ENCODE measurements at places on chromosomes 7 and 10.

GRCh38 chr7:17069146-17069545 is 187.4 kb upstream of the AGR3 start:
- DNase-seq, result no peak
- no peak overlapping the region for H3K4me3 ChIP-seq
- peaks cover 21% of the 10 kb centered on the region for H3K4me1 ChIP-seq
- H3K36me3 ChIP-seq, result no peaks in the 10 kb centered on the region

DNA sequence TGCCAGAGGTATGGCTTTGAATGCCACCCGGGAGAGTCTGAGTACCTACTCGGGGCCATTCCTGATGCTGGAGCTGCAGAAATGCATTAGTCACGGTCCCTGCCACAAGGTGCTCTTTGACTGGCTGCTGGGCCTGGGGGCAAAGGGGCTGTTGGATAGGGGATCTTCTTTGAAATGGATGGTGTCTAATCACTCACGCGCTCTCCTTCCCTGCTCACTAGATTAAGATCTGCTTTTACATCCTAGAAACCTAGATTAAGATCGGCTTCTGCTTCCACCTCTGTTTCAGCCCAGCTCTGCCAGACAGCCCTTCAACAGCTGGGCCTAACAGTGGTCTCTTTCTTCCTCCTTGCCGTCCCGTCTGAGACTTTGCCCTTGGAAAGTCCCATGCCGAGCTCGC is 57.2 kb downstream of the PAX2 start:
- no peaks in the 10 kb centered on the region for H3K4me1 ChIP-seq
- H3K27me3 ChIP-seq, result peaks cover 3% of the 10 kb centered on the region
- H3K36me3 ChIP-seq, result no peaks in the 10 kb centered on the region
- no peak overlapping the region for H3K4me3 ChIP-seq
- no peak overlapping the region for H3K27ac ChIP-seq
- no peak for DNase-seq

DNA sequence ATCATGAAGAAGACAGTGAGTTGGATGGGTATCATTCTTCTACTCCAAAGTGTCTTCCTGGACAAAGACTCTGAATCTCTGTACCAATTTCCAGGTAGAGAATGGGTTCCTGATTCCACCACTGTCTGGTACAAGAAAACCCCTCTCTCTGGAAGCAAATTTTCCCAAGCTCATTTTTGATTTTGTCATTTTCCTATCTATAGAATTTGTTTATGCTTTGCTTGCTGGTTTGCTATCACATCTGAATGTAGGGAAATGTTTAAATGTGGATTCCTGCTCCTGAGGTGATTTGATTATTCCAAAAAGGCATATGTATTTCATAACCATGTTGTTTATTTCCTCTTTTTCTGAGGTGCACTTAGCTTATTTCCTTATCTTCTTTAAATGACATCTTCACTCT is at the start of gene TAS2R16:
TSS of gene TAS2R16 (minus strand) at position 101 of the 400 bp plus-strand sequence. CDS start at position 35, 66 bp downstream.
- no peaks in the 10 kb centered on the region for H3K4me1 ChIP-seq
- no peak for DNase-seq
- H3K4me3 ChIP-seq, result no peak within 1 kb of the TSS
- H3K27me3 ChIP-seq, result no peaks in the 10 kb centered on the region

DNA sequence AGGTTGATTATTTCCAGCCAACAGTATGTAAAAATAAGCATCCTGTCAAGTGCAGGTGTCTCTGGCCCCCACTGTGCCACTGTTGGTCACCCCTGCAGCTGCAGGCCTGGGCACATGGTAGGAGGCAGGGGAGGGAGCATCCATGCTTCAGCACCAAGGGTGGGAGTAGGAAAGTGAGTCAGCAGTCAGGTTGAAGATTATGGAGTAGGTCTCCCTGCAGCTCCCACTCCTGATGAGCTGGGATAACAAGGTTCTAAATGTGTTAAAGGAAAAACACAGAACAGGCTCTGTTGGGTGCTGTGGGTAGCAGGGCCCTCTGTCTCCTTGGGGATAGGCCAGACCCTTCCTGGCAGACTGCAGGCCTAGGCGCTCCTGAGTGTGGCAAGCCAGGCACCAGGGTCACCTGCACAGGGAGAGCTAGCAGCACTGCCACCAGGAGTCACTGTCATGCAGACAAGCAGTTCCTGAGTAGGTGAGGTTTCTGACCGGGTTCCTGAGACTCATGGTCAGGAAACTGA is 59.3 kb downstream of the NUDCD3 start:
- H3K4me1 ChIP-seq, result no peaks in the 10 kb centered on the region
- DNase-seq, result no peak
- no peak overlapping the region for H3K4me3 ChIP-seq
- no peak overlapping the region for H3K27ac ChIP-seq

DNA sequence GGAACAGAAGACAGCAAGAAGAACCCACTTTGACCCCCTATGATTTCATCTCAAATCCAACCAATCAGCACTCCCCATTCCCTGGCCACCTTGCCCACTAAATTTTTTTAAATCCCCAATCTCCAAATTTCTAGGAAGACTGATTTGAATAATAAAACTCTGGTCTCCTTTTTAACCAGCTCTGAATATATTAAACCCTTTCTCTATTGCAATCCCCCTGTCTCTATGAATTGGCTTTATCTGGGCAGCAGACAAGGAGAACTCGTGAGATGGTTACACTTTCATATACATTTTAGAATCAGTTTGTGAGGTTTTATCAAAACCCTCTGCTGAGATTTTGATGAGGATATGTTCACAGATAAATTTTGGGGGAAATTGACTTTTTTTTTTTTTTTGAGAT is 90.3 kb upstream of the TRIM24 start:
- no peaks in the 10 kb centered on the region for H3K27me3 ChIP-seq
- DNase-seq, result no peak
- H3K4me1 ChIP-seq, result no peaks in the 10 kb centered on the region

GRCh38 chr10:30645340-30645827 is 15.8 kb upstream of the LYZL2 start:
- H3K27me3 ChIP-seq, result no peaks in the 10 kb centered on the region
- no peak for DNase-seq
- no peak overlapping the region for H3K4me3 ChIP-seq
- no peak overlapping the region for H3K27ac ChIP-seq

- no peak overlapping the region for H3K4me3 ChIP-seq
- no peak overlapping the region for H3K27ac ChIP-seq
- no peaks in the 10 kb centered on the region for H3K27me3 ChIP-seq
- H3K4me1 ChIP-seq, result no peaks in the 10 kb centered on the region
- DNase-seq, result no peak
These were observed 1.2 kb upstream of the OR2F1 start for GRCh38 chr7:143953421-143953820.

GRCh38 chr7:44463169-44463808 is 27.2 kb downstream of the NUDCD3 start:
- peaks cover 14% of the 10 kb centered on the region for H3K4me1 ChIP-seq
- no peak overlapping the region for H3K4me3 ChIP-seq
- no peaks in the 10 kb centered on the region for H3K36me3 ChIP-seq
- no peak for DNase-seq
- H3K27ac ChIP-seq, result no peak overlapping the region

GRCh38 chr10:27714349-27714748 is 31.3 kb downstream of the MKX start:
- H3K27ac ChIP-seq, result no peak overlapping the region
- DNase-seq, result no peak
- no peaks in the 10 kb centered on the region for H3K36me3 ChIP-seq
- H3K27me3 ChIP-seq, result no peaks in the 10 kb centered on the region
- H3K4me3 ChIP-seq, result no peak overlapping the region

GRCh38 chr7:134520130-134520529 is 7.2 kb upstream of the AKR1B10 start:
- no peaks in the 10 kb centered on the region for H3K27me3 ChIP-seq
- peaks cover 17% of the 10 kb centered on the region for H3K4me1 ChIP-seq
- H3K4me3 ChIP-seq, result no peak overlapping the region
- no peak overlapping the region for H3K27ac ChIP-seq
- no peak for DNase-seq

DNA sequence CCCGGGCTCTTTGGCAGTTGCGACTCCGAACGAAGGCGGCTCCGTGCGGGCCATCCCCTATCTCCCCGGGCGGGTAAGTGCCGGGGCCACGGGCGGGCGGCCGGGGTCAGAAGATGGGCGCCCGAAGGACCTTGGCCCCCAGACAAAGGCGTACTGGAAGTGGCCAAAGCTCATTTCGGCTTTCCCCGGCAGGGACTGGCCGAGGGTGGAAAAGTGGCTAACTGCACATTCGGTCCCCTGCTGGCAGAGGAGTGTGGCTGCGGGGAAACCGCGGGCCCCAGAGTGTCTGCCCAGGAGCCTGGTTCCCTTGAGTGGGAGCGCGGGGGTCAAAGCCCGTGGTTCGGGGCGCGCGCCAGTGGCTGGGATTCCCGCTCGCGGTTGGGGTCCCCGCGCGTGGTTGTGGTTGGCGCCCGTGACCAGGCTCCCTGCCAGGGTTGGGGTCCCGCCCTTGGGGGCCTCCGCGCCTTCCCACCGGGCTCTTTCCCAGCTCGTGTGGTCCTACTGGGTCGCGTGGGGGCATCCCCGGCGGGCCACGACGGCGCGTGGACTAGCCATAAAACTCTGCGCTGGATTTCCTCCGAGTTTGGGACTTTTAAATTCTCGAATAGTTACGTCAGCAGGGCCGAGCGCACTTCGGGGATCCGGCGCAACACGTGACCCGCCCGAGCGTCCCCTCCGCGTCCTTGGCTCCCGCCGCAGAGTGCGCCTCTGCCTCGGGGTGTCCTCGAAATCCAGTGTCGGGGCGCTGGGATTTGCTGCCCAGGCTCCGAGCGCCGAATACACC is 124.4 kb downstream of the TACC2 start:
- peak overlapping the region; percentile 81 for H3K4me3 ChIP-seq
- peak overlapping the region; percentile 95 for H3K27ac ChIP-seq
- peaks cover 58% of the 10 kb centered on the region for H3K4me1 ChIP-seq
- H3K27me3 ChIP-seq, result peaks cover 16% of the 10 kb centered on the region

DNA sequence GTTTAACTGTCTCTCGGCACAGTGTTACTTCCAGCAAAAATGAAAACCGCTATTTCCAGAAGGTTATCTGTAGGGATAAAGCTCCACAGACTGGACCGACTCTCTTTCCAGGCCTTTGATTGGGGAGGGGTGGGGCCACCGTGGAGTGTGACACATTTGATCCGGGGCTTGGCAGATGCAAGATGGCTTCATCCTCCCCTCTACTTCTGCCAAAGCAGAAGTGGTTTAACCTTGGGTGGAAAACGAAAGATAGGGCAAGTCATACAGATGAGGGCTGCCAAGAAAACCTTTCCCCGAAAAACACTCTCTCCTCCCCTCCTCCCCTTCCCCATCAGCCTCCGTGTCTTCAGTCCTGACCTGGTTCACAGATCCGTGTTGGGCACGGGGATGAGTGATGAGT is 139.7 kb upstream of the SH2B2 start:
- H3K4me3 ChIP-seq, result no peak overlapping the region
- no peaks in the 10 kb centered on the region for H3K36me3 ChIP-seq
- no peak for DNase-seq
- H3K27ac ChIP-seq, result no peak overlapping the region
- no peaks in the 10 kb centered on the region for H3K4me1 ChIP-seq

GRCh38 chr7:116200963-116201362 is 9.4 kb upstream of the TES start:
- no peaks in the 10 kb centered on the region for H3K27me3 ChIP-seq
- no peaks in the 10 kb centered on the region for H3K4me1 ChIP-seq
- no peak for DNase-seq
- no peak overlapping the region for H3K4me3 ChIP-seq
- H3K36me3 ChIP-seq, result no peaks in the 10 kb centered on the region

DNA sequence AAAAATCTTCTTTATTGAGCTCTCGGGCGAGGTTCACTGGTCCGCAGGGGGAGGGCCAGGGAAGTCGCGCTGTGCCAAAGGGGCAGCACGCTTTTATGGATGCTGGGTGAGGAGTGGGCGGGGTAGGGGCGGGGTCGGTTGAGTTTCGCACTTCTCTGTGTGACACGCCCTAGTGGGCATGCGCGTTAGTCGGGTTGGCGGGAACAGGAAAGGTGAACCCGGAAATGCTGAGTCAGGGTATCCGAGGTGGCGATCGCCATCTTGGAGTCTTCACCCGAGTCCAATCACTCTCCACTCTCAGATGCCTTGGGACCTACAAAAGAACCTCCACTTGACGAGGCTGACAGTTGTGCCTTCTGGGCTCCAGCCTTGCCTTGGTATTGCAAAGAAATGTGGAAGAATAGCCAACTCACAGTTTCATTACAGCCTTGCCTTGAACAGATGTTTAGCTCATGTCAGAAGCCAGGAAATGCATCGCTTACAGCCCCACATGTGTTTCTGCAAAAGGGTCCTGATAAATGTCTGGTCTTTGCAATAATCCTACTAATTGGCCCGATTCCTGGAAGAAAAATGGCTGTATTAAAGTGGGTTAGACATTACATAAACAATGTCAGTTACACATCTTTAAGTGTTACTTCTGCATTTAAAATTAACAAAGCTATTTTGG is 64.1 kb downstream of the AHR start:
- no peak overlapping the region for H3K4me3 ChIP-seq
- H3K36me3 ChIP-seq, result no peaks in the 10 kb centered on the region
- H3K27me3 ChIP-seq, result no peaks in the 10 kb centered on the region
- peaks cover 4% of the 10 kb centered on the region for H3K4me1 ChIP-seq
- no peak overlapping the region for H3K27ac ChIP-seq
- no peak for DNase-seq

- no peak overlapping the region for H3K4me3 ChIP-seq
- no peaks in the 10 kb centered on the region for H3K36me3 ChIP-seq
- no peak for DNase-seq
- no peaks in the 10 kb centered on the region for H3K27me3 ChIP-seq
These were observed 44.4 kb downstream of the JAKMIP3 start for GRCh38 chr10:132110111-132110521.

DNA sequence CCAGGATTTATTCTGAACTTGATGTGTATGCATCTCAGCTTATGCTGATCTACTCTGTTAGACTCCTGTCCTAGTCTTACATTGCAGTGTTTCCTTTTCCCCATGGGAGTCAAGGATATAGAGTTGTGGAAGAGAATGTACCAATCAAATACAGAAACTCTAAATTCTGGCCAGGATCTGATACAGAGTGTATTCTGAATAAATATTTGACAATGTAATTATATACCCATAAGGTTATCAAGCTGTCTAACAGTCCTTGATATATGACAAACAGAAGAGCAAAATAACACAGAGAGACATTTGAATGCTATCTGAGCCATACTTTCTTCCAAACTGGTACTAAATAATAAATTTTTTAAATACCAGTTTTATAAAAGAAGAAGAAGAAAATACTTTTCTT is 116.8 kb downstream of the ETV1 start:
- no peaks in the 10 kb centered on the region for H3K27me3 ChIP-seq
- no peak overlapping the region for H3K27ac ChIP-seq
- H3K36me3 ChIP-seq, result no peaks in the 10 kb centered on the region
- no peak for DNase-seq
- peaks cover 2% of the 10 kb centered on the region for H3K4me1 ChIP-seq

- no peaks in the 10 kb centered on the region for H3K36me3 ChIP-seq
- H3K27ac ChIP-seq, result no peak overlapping the region
- no peaks in the 10 kb centered on the region for H3K27me3 ChIP-seq
- no peak overlapping the region for H3K4me3 ChIP-seq
- no peaks in the 10 kb centered on the region for H3K4me1 ChIP-seq
- no peak for DNase-seq
These were observed 90.7 kb downstream of the APBB1IP start for GRCh38 chr10:26528715-26529393.

GRCh38 chr7:74617180-74617744 is 40.3 kb upstream of the GTF2I start:
- H3K4me3 ChIP-seq, result no peak overlapping the region
- H3K27me3 ChIP-seq, result no peaks in the 10 kb centered on the region
- DNase-seq, result no peak
- no peak overlapping the region for H3K27ac ChIP-seq

All from esophagus squamous epithelium (tissue), 5 donors.